Spinal cord (tissue), 10 donors: ENCODE measurements at places on chromosomes 11 and 22. TPM values are rescaled to one million over a fixed set of nuclear protein-coding genes. Genes with fewer than 3 reads are reported as not detected.

CTTN gene
- 139 TPM for total RNA-seq

GRCh38 chr11:119764108-119764868 lies 35.3 kb upstream of the NECTIN1 start:
- peak; percentile 60 for DNase-seq

DNA sequence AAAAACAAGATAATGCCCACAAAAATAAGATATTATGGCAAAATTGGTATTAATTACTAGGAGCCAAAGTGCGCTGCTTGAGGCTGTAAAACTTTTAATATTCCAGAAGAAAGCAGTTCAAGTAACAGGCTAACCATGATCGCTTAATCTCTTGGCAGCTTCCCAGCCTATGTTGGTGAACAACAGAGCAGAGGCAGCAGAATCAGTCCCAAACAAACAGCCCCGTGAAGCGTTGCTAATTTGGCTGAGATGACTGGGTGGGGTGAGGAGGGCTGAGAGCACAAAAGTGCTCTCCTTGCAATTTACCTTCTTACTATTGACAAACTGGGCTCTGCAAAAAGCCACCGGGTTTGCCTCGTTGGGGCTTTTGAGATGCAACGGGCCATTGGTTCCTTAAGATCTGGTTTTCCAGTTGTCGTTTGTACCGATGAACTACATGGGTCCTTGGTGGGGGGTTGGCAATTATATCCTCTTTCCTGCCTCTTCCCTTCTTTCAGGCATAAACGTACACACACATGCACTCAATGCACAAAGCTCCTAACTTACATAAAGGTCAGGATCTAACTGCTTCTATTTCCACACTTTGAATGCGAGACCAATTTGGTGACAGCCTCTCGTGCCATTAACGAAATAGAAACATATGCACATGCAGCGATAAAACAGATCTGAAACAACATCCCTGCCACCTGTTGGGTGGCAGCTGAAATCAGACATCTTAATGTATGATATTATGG lies 407.6 kb upstream of the CADM1 start:
- peak; percentile 20 for DNase-seq

DNA sequence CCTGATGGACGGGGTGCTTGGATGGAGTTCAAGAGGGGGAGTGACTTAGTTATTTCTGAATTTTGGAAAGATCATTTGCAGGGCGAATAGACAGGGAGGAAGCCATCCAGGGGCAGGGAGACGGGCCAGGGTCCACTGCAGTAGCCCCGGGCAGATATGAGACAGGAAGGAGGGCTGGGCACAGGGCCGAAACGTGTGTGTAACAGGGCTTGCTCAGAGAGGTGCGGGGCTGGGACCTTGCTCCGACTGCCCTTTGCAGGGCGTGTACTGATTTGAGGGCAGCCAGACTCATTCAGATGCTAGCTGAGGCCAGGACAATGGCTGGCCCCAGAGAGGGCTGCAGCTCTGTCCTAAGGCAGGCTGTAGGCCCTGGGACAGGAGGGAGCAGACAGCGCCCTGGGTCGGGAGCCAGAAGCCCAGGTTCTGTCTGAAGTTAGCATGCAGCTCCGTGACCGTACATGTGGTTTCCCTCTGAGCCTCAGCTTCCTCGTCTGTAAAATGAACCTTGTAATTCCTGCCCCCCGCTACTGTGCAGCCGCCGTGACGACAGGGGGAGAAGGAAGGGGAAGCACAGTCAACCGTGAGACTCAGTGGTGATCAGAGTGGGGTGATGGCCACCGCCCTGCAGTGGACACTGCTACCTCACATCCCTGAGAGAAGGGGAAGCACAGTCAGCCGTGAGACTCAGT lies 103.4 kb downstream of the PHF21B start:
- no peak for DNase-seq

ZP1 gene
- not detected for total RNA-seq

DNA sequence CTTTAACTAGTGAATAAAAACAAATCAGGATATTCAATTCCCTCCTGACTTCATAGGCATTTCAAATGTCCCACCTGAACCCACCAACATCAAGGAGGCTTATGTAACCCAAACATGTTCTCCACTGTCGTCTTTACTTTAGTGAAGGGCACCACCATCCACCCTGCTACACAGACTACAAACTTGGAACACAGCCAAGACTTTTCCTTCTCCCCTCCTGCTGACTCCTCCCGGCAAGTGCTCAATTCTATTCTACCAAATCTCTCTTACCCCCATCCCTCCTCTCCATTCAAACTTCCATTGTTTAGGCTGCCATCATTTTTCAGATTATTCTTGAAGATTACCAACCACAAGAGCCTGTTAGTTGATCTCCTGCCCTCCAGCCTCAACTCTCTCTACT lies 24.3 kb downstream of the SAAL1 start:
- no peak for DNase-seq

DNA sequence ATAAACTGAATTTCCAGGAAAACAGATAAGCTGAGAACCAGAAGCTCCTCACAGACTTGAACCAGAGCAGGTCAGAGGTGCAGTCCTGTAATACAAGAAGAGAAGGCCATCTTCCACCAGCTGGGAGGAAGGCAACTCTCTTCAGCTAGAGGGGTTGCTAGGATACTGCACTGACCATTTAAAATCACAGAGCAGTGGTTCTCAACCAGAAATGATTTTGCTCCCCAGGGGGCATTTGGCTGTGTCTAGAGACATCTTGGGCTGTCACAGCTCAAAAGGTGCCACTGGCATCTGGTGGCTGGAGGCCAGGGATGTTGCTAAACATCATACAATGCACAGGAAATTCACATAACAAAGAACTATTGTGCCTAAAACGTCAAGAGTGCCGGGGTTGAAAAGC lies 17.2 kb downstream of the OPCML start:
- no peak for DNase-seq

DNA sequence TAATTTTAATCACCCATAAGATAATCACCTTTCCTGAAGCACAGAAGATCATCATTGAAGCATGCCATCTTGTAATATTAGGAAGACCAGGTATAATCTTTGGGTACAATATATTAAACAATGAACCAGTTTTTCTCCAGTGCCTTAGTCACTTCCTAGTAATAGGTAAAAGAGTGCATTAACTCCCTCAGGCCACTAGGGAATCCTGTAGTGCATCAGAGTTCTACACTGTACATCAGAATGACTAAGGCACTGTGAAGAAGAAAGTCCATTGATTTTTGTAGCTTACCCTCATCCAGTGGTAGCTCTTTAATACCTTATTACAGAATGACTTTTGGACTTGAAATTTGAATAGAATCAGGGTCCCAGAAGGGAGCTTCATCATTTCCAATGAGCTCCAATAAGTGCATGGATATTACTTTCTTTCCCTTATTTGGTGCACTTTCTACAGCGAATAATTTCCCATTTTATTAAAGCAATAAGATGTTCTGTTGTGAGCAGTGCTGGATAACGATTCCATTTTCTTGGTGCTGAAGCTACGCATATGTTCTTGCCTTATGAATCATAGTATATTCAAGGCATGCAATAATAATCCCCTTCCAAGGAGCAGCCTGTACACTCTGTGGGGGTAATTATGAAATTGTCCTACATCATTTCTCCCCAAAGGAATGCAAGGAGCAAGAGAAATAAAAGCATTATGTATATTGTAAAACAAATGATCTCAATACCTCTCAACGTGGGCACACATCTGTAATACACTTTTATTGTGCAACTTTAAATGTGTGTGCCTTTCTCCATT lies 4.7 kb downstream of the C11orf87 start:
- no peak for DNase-seq

DNA sequence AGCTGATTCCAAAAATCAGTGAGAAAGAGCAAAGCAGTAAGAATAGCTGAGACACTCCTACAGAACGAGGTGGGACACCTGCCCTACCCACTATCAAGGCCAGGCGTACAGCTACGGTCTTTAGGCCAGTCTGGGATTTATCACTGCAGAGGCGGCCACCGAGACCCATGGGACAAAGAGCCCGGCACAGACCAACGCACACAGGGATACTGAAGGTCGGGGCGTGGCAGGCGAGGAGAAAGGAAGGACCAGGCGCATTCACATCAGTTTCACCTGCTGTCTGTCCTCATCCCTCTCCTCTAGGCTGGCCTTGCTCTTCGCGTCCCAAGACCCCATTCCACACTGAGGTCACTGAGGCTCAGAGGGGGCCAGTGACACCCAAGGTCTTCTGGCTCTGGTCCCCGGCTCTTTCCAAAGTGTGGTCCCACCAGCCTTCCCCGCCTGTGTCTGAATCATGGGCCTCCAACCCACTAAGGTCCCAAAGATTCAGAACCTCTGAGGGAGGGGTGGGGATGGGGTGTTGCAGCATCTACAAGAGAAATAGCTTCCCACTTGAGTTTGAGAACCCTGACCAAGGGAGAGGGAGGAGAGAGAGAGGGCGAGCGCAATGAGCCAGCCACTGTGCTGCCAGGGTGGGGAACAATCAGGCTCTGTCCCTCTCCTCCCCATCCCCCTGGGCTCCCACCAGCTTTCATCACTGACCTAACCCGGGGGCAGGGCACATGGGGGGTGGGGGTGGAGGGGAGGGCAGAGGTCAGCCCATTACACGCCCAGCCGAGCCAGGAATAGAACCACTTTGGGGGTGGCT lies 7.2 kb upstream of the PICK1 start:
- DNase-seq, result no peak

KCNJ11 gene
- 2.1 TPM for total RNA-seq

EIF1AD gene
- total RNA-seq, result 18.4 TPM

GRCh38 chr11:66720899-66721470 lies 8.0 kb downstream of the SPTBN2 start:
- DNase-seq, result no peak

DNA sequence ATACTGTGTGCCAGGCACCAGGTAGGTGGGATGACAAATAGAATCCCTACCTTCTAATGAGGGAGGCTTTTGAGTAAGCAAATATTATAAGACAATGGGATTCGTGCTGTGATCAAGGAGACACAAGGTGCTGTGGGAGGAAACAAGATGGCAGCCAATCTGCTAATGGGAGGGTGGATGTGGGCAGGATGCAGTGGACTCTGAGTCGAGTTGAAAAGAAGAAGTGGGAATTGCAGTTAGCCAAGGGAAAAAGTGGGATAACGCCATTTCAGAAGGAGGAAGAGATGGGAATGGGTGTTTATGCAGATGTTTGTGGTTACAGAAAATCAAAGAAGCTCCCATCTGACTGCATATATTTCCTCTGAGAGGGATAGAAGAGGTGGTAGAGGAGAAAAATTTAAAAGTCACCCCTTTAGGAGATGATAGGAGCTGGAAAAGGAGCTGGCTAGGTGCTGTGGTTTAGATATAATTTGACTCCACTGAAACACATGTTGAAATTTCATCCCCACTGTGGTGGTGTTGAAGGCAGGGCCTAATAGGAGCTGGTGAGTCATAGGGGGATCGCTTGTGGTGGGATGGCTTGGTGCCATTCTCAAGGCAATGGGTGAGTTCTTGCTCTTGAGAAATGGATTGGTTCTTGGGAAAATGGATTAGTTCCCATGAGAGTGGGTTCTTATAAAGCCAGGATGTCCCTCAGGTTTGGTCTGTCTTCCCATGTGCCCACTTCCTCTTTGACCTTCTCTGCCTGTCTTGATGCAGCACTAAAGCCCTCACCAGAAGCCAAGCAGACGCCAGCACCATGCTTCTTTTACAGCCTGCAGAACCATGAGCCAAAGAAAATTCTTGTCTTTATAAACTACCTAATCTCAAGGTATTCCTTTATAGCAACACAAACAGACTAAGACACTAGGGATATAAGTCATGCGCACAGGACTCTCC lies 30.0 kb upstream of the POU2AF1 start:
- no peak for DNase-seq

DNA sequence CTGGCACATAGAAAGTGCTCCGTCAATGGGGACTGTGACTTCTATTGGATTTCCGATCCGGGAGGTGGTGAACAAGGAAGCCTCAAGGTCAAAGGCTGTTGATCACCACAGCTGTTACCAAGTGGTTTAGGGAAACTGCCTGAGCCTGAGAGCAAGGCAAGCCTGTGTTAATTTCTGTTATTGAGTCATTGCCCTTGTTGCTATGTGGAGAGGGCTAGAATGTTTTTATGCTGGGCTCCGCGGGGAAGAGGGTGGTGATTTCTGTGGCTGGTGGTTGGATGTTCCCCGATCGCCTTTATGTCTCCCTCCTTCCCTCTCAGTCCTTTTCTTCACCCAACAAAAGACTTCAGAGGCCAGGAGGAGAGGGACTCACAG lies 108.5 kb upstream of the ALX4 start:
- DNase-seq, result no peak

DNA sequence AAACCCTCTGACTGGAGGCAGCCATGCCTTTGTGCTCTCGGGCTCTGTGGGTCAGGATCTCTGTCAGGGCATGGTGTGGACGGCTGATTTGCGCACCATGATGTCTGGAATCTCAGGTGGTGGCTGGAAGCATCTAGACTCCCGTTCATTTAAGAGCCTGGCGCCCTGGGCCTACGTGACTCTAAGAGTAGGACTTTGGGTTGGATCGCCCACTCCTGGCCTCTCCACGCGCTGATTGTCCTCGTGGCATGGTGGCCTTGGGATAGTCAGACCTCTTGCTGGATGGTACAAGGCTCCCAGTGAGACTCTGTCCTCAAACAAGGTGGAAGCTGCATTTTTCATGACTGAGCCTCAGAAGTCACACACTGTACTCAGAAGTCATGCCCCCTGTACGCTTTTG lies 224.3 kb downstream of the TBC1D22A start:
- DNase-seq, result no peak

DNA sequence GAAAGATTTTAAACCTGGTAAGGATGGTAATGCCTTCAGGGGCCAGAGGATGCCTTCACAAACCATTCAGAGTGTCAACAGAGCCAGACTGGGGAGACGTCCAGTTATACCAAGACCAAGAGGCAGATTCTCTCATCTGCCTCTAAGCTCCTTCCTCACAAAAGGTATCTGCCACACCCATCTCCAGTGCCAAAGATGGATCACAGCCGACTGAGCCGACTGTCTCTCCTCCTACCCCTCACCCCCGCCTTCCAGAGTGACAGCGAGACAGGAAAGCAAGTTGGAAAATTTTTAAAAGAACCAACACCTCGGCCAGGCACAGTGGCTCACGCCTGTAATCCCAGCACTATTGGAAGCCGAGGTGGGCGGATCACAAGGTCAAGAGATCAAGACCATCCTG lies 79.1 kb upstream of the AKIP1 start:
- DNase-seq, result no peak

GRCh38 chr22:46007003-46007847 lies 30.3 kb upstream of the WNT7B start:
- peak; percentile 48 for DNase-seq

SLC22A9 gene
- not detected for total RNA-seq

DNA sequence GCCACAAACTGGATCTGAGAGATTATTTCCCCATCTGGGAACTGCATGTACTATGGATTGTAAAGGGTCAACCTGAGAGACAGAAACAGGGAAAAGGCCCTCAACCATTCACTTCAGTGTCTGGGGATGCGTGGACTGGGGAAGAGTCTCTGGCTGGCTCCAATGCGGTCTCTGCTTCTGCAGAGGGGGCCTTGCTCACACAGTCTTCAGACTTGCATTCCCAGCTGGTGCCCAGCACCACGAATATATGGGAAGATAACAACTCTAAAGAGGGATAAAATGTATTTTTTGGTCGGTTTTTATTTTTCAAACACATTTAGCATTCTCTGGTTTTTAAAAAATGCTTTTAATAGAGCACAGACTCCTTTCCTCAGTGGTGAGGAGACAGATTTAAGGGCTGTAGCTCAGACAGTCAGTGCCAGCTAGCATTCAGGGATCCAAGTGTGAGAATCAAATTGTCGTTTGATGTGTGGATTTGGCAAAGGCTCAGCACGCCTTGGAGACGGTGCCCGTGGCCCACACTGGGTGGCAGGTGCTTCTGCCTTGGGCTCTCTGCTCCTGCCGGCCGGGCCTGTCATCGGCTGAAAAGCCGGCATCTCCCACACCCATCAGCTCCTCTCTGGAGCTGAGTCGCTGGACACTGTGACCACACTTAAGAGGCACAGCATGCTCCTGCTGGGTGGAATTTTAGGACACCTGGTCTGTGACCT lies 8.0 kb upstream of the EFCAB6 start:
- peak; percentile 57 for DNase-seq

MMP8 gene
- total RNA-seq, result 14.5 TPM

RSF1 gene
- 80.3 TPM for total RNA-seq
